ENCODE measurements at places on chromosomes 11 and 22.

DNA sequence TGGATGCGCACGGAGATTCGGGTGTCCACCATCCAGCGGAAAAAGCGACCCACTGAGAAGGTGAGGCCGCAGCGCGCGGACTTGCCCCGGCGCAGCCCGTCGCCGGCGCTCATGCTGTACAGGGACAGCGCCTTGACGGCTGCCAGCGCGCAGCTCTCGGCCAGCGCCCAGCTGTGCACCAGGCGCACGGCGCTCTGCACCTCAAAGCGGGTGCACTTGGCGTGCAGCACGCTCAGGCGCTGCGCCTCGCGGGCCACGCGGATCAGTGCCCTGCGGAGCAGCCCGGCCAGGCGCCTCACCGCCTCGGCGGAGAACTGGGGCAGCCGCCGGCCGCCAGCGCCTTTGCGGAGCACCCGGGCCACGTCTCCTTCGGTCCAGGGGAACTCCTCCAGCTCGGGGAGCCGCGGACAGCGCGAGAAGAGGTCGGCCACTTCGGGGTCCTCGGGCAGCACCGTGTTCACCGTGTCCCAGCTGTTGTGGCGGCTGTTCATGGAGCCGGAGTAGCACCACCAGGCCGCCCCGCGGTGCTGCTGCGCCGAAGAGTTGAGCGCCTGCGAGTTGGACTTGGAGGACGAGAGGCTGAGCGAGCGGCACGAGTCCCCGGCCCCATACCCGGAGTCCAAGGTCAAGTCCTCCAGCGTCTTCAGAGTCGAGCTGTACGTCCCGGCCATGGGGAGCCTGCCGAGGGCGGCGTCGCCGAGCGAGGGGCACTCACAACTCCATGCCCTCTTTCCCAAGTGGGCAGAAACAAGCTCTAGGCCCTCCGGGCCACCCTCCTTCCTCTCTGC is 703 bp downstream of the ABTB2 start:
- DNase-seq = peak; percentile 32

GRCh38 chr11:68373815-68374501 is 61.6 kb downstream of the LRP5 start:
- DNase-seq = no peak

DNA sequence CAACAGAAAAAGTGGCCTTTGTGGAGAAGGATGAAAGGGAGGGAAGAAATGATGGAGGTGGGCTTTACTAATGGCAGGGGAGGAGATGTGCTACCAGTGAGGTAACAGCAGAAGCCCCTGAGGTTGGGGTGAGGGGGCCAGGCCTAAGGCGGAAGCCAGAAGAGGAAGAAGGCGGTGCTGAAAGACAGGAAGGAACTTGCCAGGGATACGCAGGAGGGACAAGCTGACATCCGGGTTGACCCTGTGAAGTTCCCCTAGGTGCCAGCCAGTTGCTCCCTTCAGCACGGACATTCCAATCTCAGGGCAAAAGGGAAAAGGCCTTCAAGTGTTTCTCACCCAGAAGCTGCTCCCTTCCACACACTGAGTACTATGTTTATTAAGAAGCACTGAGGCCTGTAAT is 2.3 kb upstream of the TIRAP start:
- no peak for DNase-seq

GRCh38 chr11:6646576-6646917 is 9.1 kb downstream of the DCHS1 start:
- DNase-seq = no peak

DNA sequence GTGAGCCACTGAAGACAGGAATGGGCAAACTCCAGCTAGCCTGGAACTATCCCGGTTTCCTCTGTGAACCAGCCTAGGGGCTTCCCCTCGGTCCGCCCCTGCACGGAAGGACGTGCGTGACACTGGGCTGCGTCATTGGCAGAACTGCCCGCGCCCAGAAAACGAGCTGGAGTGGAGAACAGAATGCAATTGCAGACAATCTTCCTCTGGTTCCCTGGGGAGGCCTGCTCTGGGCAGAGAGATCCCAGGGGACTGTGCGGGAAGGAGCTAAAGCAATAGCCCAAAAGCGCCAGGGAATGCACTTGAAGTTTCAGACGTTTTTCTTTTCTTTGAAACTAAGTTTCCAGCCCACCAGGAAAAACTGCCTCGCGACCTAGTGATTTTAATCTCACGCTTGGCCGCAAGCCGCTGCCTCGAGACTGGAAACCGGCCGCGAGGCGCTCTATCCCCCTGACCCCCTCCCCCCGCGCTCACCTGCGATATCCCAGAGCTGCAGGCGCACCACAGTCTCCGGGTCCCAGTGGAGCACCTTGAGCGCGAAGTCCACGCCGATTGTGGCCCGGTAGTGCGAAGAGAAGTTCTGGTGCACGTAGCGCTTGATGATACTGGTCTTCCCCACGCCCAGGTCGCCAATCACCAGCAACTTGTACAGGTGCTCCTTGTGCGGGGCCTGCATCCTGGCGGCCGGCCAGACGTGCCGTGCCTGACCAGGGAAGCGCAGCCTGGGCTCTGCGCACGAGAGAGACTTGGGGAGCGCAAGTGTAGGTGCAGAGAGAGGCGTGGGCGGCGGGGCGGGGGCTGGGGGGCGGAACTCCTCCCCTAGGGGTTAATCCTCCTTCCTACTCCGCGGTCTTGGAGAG is at the start of gene RAB38:
Gene RAB38, minus strand, starts transcription at position 735 of the 860 bp plus-strand sequence. Its CDS starts 59 bp downstream, at position 676.
- peak; percentile 70 for DNase-seq

DNA sequence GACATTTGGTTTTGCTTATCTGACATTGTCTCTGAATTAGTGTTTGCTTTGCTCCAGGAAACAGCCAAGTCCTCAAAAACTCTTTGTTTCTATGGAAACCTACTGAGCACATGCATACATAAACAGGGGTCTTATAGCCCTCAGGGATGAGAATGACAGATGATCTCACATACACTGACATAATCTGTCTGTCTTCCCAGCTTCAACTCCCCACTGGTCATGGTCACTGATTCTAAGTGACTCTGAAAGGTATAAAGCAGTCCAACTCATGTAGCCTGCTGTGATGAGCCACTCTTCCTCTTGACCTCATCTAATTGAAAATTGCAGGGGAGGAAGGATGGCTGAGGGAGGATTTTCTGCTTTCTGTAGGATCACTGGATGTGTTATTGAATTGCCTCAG is 12.6 kb downstream of the ZNF143 start:
- peak; percentile 52 for DNase-seq

DNA sequence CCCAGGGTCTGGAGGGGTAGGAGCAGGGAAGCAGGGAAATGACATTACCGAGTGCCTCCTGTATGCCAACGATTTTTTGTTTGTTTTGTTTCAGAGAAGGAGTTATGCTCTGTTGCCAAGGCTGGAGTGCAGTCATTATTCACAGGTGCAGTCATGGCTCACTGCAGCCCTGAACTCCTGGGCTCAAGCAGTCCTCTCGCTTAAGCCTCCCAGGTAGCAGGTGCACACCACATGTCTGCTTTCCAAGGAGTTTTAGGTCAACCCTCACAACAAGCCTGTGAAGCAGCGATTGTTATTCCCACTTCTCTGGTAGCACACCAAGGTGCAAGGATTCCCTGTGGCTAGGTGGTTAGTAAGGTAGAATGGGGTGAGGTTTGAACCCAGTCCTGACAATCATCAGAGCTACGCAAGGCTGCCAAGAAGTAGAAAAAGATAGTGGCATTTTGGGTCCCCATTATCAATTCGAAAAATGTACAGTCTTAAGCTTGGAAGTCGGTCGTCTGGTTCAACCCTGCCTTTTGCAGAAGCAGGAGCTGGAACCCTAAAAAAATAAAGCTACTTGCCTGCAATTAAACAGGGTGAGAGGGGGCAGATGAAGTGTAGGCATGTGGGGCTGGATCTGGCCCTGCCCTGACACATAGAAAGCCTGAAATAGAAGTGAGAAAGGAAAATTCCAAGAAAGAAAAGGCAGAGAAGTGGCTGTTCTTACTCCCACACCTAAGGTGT is 9.1 kb downstream of the UCP3 start:
- peak; percentile 8 for DNase-seq

GRCh38 chr11:15905366-15906104 is 450.8 kb downstream of the SOX6 start:
- no peak for DNase-seq

DNA sequence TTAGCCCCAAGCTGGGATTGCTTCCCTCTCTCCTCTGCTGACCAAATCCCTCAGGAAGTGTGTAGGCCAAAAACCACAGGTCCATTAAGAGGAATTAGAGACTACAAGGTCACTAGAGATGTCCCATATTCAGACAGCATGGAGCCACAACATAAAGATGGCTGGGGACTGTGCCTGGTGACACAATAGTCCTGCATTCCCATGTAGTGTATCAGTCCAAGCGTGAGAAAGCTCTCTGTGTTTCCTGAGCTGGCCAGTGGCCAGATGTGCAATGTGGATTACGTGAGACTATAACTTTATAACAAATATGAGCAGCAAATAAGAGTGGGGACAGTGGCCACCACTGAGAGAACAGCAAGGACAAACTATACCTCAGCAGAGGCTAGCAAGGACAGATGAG is 7.6 kb upstream of the MS4A10 start:
- DNase-seq = no peak

GRCh38 chr22:42602470-42602869 is 12.2 kb downstream of the POLDIP3 start:
- no peak for DNase-seq

- DNase-seq = no peak
Measured at GRCh38 chr11:117017456-117017855, 80.8 kb downstream of the SIK3 start.

- DNase-seq = no peak
Measured at GRCh38 chr11:109845437-109845836, 247.8 kb upstream of the ZC3H12C start.

DNA sequence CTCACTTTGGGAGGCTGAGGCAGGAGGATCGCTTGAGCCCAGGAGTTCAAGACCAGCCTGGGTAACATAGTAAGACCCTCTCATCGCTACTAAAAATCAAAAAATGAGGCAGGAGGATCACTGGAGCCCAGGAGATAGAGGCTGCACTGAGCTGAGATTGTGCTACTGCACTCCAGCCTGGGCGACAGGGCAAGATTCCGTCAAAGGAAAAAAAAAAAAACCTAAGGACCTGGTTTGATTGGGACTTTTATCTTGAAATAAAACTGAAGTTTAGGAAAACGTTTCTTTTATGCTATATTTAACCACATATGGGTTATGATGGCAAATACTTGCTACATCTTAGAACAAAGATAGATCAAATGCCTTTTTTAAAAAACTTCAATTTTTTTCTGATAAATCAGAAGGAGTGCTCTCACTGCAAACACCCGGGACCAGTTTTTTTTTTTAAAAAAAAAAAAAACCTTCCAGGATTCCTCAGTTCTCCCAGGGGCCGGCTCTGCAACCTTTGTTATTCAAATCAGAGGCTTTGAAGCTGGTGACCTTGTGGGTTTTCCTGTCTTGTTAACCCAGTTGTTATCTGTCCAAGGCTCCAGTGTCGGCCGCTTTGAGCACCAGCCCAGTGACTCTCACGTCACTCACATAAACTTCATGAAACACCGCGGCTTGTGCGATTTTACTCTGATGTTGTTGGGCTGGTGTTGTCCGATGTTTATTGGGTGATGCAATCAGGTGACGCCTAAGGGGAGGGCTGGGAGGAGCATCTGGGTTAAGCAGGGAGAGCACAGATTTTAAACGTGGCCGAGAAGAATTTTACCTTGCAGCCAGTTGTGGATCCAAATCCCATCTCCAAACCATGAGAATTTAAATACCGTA is 24.7 kb upstream of the SLC22A12 start:
- DNase-seq = peak; percentile 10

DNA sequence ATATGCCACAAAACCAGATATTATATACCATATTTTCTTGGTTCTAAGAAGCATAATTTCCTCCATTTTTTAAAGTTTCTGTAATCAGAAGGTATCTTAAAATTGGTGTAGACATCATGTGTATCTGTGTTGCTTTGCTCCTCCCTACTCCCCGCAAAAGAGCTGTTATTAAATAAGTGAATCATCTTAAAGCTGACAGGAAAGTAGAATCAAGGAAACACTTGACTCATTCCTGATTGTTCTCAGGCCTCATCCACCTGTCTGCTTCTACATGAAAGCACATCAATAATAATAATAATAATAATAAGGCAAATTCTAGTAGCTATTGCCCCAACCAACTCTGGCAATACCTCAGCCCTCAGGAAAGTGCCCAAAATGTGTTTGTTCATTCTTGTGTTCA is 26.2 kb upstream of the GUCY1A2 start:
- peak; percentile 57 for DNase-seq

DNA sequence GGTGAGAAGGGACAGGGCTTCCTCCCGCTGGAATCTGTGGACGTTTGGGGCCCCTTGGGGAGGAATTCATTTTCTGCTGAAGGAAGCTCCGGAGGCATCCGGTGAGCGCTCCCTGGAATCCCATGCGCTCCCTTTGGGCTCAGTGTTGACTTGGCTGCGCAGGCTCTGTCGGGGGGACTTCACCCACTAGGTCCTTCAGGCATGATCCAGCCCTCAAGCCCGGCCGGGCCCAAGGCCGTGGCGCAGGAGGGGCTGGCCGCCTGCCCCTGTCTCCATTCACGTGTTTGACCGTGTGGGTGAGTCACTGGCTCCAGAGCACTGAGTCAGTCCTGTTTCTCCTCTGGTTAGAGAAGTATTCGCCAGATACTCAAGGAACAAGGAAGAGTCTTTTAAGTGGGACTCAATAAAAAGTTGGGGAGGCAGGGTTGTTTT is 1.4 kb downstream of the CTTN start:
- DNase-seq = peak; percentile 82

- peak; percentile 19 for DNase-seq
Measured at GRCh38 chr11:19432370-19433061, 191.8 kb upstream of the E2F8 start.

DNA sequence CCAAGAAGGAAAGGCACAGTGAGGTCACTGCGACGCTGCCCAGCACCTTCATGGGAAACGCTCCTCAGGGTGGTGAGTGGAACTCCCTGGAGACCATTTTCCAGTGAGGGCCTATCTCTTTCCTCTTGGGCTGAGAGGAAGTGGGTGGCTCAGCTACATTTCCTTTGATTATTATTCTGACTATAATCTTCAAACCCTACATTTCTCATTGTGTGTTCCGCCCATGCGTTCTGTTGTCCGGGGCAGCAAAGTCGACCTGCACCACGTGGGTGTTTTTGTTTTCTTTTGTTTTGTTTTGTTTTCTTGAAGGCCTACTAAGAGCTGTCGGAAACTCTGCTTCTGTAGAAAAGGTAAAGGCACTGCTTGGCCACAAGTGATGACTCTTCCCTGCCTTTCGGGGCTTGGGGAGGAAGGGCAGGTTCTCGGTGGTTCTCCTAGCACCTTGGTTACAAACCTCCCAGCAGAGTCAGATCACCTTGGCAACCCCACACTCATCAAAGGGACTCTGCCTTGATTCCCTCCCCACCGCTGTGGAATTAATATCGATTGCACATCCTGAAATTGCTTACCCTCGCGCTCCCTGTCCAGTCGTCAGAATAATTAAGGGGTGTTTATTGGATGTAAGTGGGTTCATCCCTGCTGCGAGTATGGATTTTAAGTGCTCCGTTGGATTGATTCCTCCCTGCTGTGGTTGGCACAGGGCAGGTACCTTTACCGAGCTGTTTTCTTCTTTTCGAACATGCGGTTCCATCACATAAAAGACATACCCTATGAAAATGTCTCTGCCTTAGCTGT is 7.3 kb downstream of the PARVB start:
- no peak for DNase-seq
